HFFc6 (cell line): ENCODE measurements at places on chromosomes 11 and 22. TPM values are rescaled to one million over a fixed set of nuclear protein-coding genes. Genes with fewer than 3 reads are reported as not detected.

CD59 gene
- 1,095 and 1,327 TPM in 2 replicates for total RNA-seq

TTC17 gene
- 34.2 to 39.2 TPM (median 38.6 TPM) in 3 replicates for total RNA-seq

CLCF1 gene
- 8.7 to 11.1 TPM (median 8.9 TPM) in 3 replicates for total RNA-seq

KCNJ11 gene
- total RNA-seq: not detected in 3 replicates

- H3K27me3 ChIP-seq: no peaks in the 10 kb centered on the region
- no peak overlapping the region for H3K27ac ChIP-seq
- H3K4me1 ChIP-seq: peaks cover 17% of the 10 kb centered on the region
- H3K4me3 ChIP-seq: no peak overlapping the region
- no peaks in the 10 kb centered on the region; the same call in 1 of the 2 replicates for H3K36me3 ChIP-seq
Measured at GRCh38 chr11:27349919-27350318, 13.1 kb downstream of the CCDC34 start.

GRCh38 chr11:22432291-22433093, 94.3 kb downstream of the SLC17A6 start:
- no peak overlapping the region for H3K27ac ChIP-seq
- H3K4me1 ChIP-seq: no peaks in the 10 kb centered on the region
- H3K27me3 ChIP-seq: no peaks in the 10 kb centered on the region
- no peaks in the 10 kb centered on the region for H3K36me3 ChIP-seq
- H3K4me3 ChIP-seq: no peak overlapping the region

SHANK3 gene
- total RNA-seq: 0.58 to 0.74 TPM (median 0.65 TPM) in 3 replicates

- H3K27ac ChIP-seq: no peak overlapping the region
- no peak for DNase-seq
- no peak overlapping the region for H3K4me3 ChIP-seq
Measured at GRCh38 chr11:17918049-17918605, 94.7 kb downstream of the SERGEF start.

DNA sequence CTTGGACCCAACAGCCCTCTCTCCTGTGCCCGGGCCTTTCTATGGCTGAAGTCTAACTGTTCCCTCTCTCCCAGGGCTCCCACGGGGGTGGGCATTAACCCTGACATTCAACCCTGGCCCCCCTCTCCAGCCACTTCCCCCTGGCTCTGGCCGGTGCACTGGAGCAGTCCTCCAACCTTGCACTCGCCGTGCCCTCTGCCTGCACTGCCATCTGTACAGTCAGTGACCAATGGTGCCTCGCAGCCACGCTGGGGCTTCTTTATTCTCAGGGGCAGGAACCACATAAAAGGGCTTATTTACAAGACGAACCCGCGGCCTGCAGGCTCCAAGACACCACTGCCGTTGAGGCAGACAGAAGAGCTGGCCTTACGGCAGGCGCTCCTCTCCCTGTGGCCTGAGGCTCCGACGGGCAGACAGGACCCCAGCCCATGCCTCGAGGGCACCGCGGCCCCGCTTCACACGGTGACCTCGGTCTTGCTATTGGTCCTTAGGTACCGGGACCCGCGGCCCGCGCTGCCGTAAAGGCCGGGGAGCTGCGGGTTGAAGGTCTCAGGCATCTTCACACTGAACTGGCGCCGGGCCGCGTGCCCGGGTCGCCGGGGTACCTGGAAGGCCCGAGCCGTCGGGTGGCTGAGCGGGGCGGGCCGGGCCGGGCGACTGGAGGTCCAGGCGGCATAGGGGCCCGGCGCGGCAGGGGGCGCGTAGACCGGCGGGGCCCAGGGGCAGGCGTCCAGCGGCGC, 5.4 kb downstream of the SHISA8 start:
- H3K36me3 ChIP-seq: no peaks in the 10 kb centered on the region
- no peak overlapping the region for H3K27ac ChIP-seq
- no peak for DNase-seq
- H3K4me1 ChIP-seq: peaks cover 8% of the 10 kb centered on the region; the same call in 1 of the 2 replicates
- no peak overlapping the region for H3K4me3 ChIP-seq

OR2AG1 gene
- total RNA-seq: not detected in 3 replicates

TMEM191C gene
- total RNA-seq: 0.56 to 0.75 TPM (median 0.63 TPM) in 3 replicates

- H3K4me1 ChIP-seq: no peaks in the 10 kb centered on the region
- no peak overlapping the region for H3K4me3 ChIP-seq
- H3K36me3 ChIP-seq: no peaks in the 10 kb centered on the region
- DNase-seq: no peak
Measured at GRCh38 chr11:92477686-92478085, 253.1 kb downstream of the FAT3 start.

DGCR6 gene
- total RNA-seq: 0.24 to 0.87 TPM (median 0.80 TPM) in 3 replicates

GRCh38 chr11:60870276-60870675, 2.9 kb downstream of the ZP1 start:
- H3K27ac ChIP-seq: no peak overlapping the region
- peaks cover 23% of the 10 kb centered on the region for H3K4me1 ChIP-seq
- H3K27me3 ChIP-seq: peaks cover 5% of the 10 kb centered on the region
- H3K4me3 ChIP-seq: no peak overlapping the region
- H3K36me3 ChIP-seq: no peaks in the 10 kb centered on the region

- peaks cover 11% of the 10 kb centered on the region for H3K4me1 ChIP-seq
- DNase-seq: no peak
- H3K4me3 ChIP-seq: no peak overlapping the region
- H3K36me3 ChIP-seq: peaks cover 4% of the 10 kb centered on the region; the same call in 1 of the 2 replicates
- no peaks in the 10 kb centered on the region for H3K27me3 ChIP-seq
Measured at GRCh38 chr22:37505565-37505964, 13.7 kb downstream of the CARD10 start.

NCAM1 gene
- not detected in 3 replicates for total RNA-seq

- no peaks in the 10 kb centered on the region for H3K4me1 ChIP-seq
- H3K4me3 ChIP-seq: no peak overlapping the region
- H3K36me3 ChIP-seq: no peaks in the 10 kb centered on the region
- DNase-seq: no peak
- peaks cover 33% of the 10 kb centered on the region for H3K27me3 ChIP-seq
Measured at GRCh38 chr11:76243957-76244285, 37.6 kb upstream of the WNT11 start.

UBE2L3 gene
- 85.2 to 85.9 TPM (median 85.4 TPM) in 3 replicates for total RNA-seq

APOA4 gene
- total RNA-seq: not detected in 2 replicates

- no peaks in the 10 kb centered on the region for H3K27me3 ChIP-seq
- no peak for DNase-seq
- H3K36me3 ChIP-seq: peaks cover 24% of the 10 kb centered on the region
- H3K4me1 ChIP-seq: peaks cover 25% of the 10 kb centered on the region
- no peak overlapping the region for H3K27ac ChIP-seq
Measured at GRCh38 chr11:86374069-86374468, 618 bp upstream of the CCDC81 start.

- H3K27me3 ChIP-seq: no peaks in the 10 kb centered on the region; the same call in 1 of the 2 replicates
- no peaks in the 10 kb centered on the region for H3K36me3 ChIP-seq
- H3K4me1 ChIP-seq: peaks cover 11% of the 10 kb centered on the region
- no peak overlapping the region for H3K27ac ChIP-seq
- peak overlapping the region; percentile 30; the same call in 1 of the 2 replicates for H3K4me3 ChIP-seq
Measured at GRCh38 chr11:77547863-77548551, 41.7 kb upstream of the AQP11 start.

- H3K4me1 ChIP-seq: peaks cover 26% of the 10 kb centered on the region
- H3K36me3 ChIP-seq: no peaks in the 10 kb centered on the region
Measured at GRCh38 chr22:46023558-46023981, 46.6 kb upstream of the WNT7B start.

DNA sequence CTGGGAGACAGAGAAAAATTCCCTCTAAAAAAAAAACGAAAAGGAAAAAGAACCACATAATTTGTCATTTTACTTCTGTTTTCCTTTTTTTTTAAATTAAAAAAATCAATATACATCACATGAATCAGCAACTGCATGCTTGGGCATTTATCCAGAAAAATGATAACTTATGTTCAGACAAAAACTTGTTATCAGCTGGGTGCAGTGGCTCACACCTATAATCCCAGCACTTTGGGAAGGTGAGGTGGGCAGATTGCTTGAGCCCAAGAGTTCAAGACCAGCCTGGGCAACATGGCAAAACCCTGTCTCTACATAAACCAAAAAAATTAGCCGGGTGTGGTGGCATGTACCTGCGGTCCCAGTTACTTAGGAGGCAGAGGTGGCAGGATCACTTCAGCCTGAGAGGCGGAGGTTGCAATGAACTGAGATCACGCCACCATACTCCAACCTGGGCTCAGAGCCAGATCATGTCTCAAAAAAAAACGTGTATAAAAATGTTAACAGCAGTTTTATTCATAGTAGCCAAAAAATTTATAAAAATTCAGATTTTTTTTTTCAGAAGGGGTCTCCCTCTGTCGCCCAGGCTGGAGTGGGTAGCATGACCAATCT, 28.5 kb downstream of the AMBRA1 start:
- H3K4me1 ChIP-seq: peaks cover 34% of the 10 kb centered on the region
- no peak for DNase-seq
- no peaks in the 10 kb centered on the region for H3K27me3 ChIP-seq

DNA sequence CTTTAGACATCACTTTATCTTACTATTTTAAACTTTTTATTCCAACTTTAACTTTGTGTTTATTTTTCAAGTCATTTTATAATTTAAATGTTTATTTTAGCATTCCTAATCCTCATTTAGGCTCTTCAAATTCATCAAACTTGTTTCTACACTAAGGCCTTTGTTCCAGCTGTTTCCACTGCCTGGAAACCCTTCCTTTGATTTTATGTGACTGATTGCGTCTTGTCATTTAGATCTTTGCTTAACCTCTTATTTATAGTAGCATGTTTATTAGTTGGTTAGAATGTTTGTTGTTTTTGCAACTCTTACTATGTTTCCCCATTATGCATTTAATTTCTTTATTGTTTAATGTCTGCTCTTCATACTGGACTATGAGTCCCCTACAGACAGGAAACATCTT, 132.0 kb downstream of the FAM181B start:
- no peaks in the 10 kb centered on the region for H3K4me1 ChIP-seq
- H3K27me3 ChIP-seq: no peaks in the 10 kb centered on the region; the same call in 1 of the 2 replicates
- no peaks in the 10 kb centered on the region for H3K36me3 ChIP-seq
- no peak overlapping the region for H3K27ac ChIP-seq

JOSD1 gene
- 40.6 to 44.6 TPM (median 40.9 TPM) in 3 replicates for total RNA-seq

DNA sequence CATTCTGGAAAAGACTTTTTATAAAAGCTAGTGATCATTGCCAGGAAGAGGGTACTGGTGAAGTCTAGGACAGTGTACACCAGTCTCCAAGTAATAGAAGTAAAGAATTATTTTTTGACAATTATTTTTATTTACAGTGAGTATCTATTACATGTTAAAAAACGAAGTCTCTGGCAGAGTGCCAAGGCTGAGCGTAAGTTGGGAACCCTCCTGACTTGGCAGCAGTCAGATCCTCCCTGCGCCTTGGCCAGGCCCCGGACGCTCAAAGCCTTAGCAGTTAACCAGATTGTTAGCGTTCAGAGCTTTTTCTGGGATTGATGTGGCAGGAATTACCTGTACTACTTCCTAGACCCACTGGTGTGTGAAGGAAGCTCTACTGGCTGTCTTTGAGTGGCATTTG, 38.1 kb upstream of the CTTN start:
- no peak overlapping the region for H3K4me3 ChIP-seq
- H3K4me1 ChIP-seq: no peaks in the 10 kb centered on the region
- peaks cover 5% of the 10 kb centered on the region for H3K27me3 ChIP-seq

DNA sequence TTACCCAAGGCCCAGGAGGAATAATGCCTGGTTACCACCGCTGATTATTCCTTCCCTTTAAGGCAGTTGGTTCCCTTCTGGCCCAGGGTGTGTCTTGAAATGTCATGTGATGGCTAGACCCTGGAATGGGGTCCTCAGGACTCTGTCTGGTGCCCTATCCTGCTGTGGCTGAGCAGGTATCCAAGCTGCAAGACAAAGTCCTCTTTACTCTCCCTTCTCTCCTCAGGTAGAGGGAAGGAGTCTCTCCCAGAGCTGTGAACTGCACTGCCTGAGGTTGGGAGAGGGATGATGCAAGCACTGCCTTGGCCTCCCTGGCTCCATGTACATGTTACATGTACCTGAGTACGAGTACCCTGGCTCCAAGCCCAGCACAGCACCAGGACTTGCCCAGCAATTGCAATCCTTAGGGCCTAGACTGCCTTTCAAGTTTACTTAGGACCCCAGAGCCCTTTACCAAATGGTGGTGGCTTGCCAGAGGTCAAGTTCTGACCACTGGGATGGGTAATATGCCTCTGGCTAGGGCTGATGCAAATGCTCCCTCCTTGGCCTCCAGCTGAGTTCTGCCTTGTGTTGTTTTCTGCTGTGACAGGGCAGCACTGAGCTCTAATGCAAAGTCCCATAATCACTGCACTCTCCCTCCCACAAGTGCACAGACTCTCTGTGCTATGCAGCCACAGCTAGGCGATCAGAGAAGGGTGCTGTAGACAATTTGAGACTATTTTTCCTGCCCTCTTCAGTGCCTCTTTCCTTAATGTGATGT, 20.7 kb upstream of the AQP11 start:
- H3K4me1 ChIP-seq: peaks cover 15% of the 10 kb centered on the region
- no peak overlapping the region for H3K4me3 ChIP-seq
- H3K36me3 ChIP-seq: no peaks in the 10 kb centered on the region
- no peak overlapping the region for H3K27ac ChIP-seq

ALDH3B2 gene
- total RNA-seq: not detected in 3 replicates

- H3K4me1 ChIP-seq: no peaks in the 10 kb centered on the region
- no peaks in the 10 kb centered on the region for H3K36me3 ChIP-seq
Measured at GRCh38 chr11:2466869-2467694, 22.3 kb downstream of the KCNQ1 start.
